H1 (cell line): ENCODE measurements at places on chromosomes 12 and 14.

DNA sequence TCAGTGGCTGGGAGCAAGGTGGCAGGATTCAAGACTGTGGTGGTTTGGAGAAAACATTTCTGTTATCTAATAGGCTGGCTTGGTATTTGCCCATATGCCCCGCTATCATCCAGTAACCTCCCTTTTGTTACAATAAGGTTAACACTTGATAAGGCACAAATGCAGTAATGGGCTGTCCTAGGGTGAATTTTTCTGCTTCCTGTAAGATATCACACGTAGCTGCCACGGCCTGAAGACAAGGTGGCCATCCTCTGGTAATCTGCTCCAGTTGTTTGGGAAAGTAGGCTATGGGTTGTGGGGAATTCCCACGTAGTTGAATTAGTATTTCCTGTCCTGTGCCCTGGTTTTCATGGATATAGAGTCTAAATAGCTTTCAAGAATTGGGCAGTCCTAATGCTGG lies 23.1 kb downstream of the ANG start:
- H3K27ac ChIP-seq = no peak overlapping the region
- H3K4me1 ChIP-seq = no peaks in the 10 kb centered on the region
- no peak for DNase-seq
- no peaks in the 10 kb centered on the region for H3K27me3 ChIP-seq
- H3K36me3 ChIP-seq = no peaks in the 10 kb centered on the region
- no peak overlapping the region for H3K4me3 ChIP-seq

DNA sequence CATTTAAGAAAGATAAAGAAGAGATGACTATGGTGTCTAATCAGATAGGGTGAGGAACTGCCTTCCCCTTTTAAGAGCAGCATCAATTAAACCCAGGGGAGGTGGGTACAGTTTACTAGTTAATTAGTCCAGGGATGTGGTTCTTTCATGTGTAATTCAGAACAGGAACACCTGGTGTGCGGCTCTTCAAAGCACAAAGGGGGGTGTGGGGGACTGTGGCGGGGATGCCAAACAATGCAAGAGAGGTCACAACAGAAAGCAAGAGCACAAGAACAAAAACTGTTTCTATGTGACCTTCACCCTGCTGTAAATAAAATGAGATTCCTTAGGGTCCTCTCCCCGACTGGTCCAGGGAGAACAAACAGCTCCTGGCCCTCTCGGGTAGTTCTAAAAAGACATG lies 183.9 kb upstream of the SOX5 start:
- H3K4me3 ChIP-seq = no peak overlapping the region
- H3K36me3 ChIP-seq = no peaks in the 10 kb centered on the region
- H3K4me1 ChIP-seq = peaks cover 4% of the 10 kb centered on the region
- peak; percentile 63 for DNase-seq
- no peaks in the 10 kb centered on the region for H3K27me3 ChIP-seq

DNA sequence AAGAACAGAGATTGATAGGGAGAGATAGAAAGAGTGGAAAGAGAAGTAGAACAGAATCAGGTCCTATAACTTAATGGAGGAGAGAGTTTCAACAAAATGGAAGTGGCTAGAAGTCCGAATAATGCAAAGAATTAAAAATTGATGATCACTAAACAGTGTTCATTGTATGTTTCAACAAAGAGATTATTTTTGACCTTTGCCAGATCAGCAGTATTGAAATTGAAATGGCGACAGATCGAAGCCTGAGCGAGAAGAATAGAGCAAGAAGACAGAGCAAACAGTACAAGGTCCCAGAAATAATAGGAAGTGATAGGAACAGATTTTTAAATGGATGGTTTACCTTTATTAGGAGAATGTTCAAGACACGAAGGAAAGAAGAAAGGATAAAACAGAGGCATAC lies 1012.8 kb upstream of the FBXO33 start:
- no peak overlapping the region for H3K4me3 ChIP-seq
- no peaks in the 10 kb centered on the region for H3K36me3 ChIP-seq
- H3K27ac ChIP-seq = no peak overlapping the region
- H3K4me1 ChIP-seq = no peaks in the 10 kb centered on the region
- DNase-seq = no peak
- H3K27me3 ChIP-seq = no peaks in the 10 kb centered on the region

DNA sequence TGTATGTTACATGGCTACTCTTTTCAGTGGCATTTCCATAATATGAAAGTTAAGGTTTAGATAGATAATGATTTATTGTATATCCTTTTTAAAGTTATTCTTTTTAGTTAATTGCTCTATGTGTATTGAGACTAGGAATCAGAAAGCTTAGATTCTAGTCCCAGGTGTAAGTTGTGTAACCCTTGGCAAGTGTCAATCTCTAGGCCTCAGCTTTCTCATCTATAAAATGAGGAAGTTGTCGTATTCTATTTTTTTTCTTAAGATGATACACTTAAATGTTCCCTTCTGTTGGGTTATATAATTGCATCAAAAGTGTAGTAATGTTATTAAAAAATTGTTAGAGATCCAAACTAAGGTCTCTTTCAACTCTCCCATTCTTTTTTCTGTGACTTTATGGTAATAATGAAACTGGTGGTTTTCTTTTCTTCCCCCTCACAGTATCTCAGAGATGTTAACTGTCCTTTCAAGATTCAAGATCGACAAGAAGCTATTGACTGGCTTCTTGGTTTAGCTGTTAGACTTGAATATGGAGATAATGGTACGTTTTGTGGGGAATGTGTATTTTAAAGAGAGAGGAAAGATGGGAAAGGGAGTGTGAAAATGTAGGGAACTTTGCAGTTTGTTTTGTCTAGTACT lies 4.1 kb downstream of the RTRAF start:
- no peak overlapping the region for H3K4me3 ChIP-seq
- no peak overlapping the region for H3K27ac ChIP-seq
- H3K27me3 ChIP-seq = no peaks in the 10 kb centered on the region
- H3K36me3 ChIP-seq = peaks cover 57% of the 10 kb centered on the region
- H3K4me1 ChIP-seq = no peaks in the 10 kb centered on the region; the same call in 1 of the 2 replicates
- no peak for DNase-seq

DNA sequence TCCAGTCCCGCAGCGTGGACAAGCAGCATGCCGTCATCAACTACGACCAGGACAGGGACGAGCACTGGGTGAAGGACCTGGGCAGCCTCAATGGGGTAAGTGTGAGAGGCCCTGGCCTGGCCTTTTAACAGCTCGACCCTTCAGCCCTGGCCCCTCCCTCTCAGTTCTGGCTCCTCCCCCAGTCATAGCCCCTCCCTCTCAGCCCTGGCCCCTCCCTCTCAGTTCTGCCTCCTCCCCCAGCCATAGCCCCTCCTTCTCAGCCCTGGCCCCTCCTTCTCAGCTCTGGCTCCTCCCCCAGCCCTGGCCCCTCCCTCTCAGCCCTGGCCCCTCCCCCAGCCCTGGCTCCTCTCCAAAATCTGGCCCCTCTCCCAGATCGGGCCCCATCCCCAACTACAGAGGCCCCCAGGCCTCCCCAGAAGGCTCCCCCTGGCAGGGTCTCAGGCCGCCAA lies 11.2 kb downstream of the CEP170B start:
- peaks cover 4% of the 10 kb centered on the region; the same call in 1 of the 2 replicates for H3K36me3 ChIP-seq
- H3K27me3 ChIP-seq = no peaks in the 10 kb centered on the region
- H3K4me1 ChIP-seq = peaks cover 25% of the 10 kb centered on the region
- DNase-seq = peak; percentile 92
- no peak overlapping the region for H3K4me3 ChIP-seq

DNA sequence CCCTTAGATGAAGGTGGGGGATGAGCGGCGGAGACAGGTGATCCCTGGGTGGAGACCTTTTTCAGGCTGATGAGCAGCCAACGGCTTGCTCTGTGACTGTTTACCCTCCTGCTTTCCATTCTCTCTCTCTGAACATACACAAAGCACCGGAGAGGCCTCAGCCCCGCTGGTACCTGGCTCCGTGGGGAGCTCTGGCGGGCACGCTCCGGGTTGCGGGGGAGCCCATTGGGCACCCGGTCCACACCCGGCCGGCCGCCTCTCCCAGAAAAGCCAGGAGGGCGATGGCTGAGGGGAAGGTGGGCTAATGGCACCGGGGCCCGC lies 545 bp downstream of the SMARCC2 start:
- H3K4me1 ChIP-seq = peaks cover 8% of the 10 kb centered on the region
- peak overlapping the region; percentile 76 for H3K27ac ChIP-seq
- no peak for DNase-seq
- H3K36me3 ChIP-seq = peaks cover 28% of the 10 kb centered on the region

- no peak overlapping the region for H3K4me3 ChIP-seq
- no peaks in the 10 kb centered on the region for H3K36me3 ChIP-seq
- no peak overlapping the region for H3K27ac ChIP-seq
- DNase-seq = no peak
- H3K27me3 ChIP-seq = no peaks in the 10 kb centered on the region
- H3K4me1 ChIP-seq = no peaks in the 10 kb centered on the region
These were observed 288.2 kb downstream of the PAWR start for GRCh38 chr12:79402606-79403005.

GRCh38 chr12:109115758-109116610 lies at the start of gene ACACB:
Gene ACACB (plus strand): TSS chr12:109116587. CDS start chr12:109139406, 22,819 bp downstream.
- no peak within 1 kb of the TSS for H3K27ac ChIP-seq
- no peak for DNase-seq
- no peak within 1 kb of the TSS for H3K4me3 ChIP-seq
- peaks cover 7% of the 10 kb centered on the region; the same call in 1 of the 2 replicates for H3K4me1 ChIP-seq
- H3K27me3 ChIP-seq = no peaks in the 10 kb centered on the region

DNA sequence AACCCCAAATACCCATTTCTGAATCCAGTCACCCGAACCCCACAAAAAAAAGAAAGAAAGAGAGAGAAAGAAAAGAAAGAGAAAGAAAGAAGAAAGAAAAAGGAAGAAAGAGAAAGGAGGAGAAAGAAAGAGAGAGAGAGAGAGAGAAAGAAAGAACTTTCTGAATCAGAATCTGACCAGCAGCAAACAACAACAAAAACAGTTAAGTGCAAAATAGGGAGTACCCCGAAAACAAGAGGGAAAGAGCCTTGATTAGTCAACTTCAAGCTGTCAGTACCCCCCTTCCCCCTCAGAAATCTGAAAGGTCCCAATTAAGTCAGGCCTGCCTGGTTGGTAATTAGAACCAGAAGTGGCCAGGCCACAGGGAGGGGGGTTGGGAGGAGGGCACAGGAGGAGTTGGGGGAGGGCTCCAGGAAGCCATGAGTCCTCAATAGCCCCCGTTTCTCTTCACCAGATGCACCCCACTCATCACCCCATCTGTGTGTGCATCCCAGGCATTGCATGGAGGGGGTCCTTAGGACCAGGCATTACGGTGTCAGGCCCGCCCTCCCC lies 9.8 kb downstream of the RARG start:
- no peak overlapping the region for H3K27ac ChIP-seq
- no peaks in the 10 kb centered on the region for H3K36me3 ChIP-seq
- H3K27me3 ChIP-seq = no peaks in the 10 kb centered on the region
- H3K4me1 ChIP-seq = peaks cover 31% of the 10 kb centered on the region
- H3K4me3 ChIP-seq = peak overlapping the region; percentile 97

GRCh38 chr14:64612021-64612380 lies 62.2 kb downstream of the PPP1R36 start:
- H3K4me1 ChIP-seq = no peaks in the 10 kb centered on the region; the same call in 1 of the 2 replicates
- no peak for DNase-seq
- no peaks in the 10 kb centered on the region for H3K27me3 ChIP-seq
- H3K36me3 ChIP-seq = no peaks in the 10 kb centered on the region

GRCh38 chr12:95767703-95768102 lies 22.9 kb downstream of the NTN4 start:
- H3K36me3 ChIP-seq = no peaks in the 10 kb centered on the region
- H3K4me3 ChIP-seq = no peak overlapping the region
- no peaks in the 10 kb centered on the region; the same call in 1 of the 2 replicates for H3K4me1 ChIP-seq
- no peaks in the 10 kb centered on the region for H3K27me3 ChIP-seq
- H3K27ac ChIP-seq = no peak overlapping the region

GRCh38 chr12:52236386-52237050 lies 3.5 kb downstream of the KRT7 start:
- peaks cover 38% of the 10 kb centered on the region for H3K27me3 ChIP-seq
- H3K4me3 ChIP-seq = no peak overlapping the region
- DNase-seq = no peak
- no peak overlapping the region for H3K27ac ChIP-seq

DNA sequence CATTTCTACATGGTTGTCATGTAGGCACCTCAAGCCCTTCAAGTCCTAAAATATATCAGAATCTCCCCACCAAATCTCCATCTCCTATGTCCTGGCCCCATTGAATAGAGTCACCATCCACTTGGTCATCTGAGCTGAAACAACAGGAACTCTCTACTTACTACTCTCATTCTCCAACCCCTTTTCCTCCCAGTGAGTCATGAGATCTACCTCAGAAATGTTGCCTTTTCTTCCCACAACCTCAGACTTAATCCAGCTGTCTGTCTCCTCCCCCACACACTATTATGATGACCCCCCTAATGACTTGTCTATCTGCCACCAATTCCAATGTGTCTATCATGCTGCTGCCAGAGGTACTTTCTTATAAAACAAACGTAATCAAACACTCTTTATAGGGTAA lies 72.3 kb upstream of the TMEM263 start:
- DNase-seq = no peak
- no peaks in the 10 kb centered on the region for H3K4me1 ChIP-seq
- H3K27ac ChIP-seq = no peak overlapping the region
- peaks cover 53% of the 10 kb centered on the region for H3K36me3 ChIP-seq
- H3K27me3 ChIP-seq = no peaks in the 10 kb centered on the region

DNA sequence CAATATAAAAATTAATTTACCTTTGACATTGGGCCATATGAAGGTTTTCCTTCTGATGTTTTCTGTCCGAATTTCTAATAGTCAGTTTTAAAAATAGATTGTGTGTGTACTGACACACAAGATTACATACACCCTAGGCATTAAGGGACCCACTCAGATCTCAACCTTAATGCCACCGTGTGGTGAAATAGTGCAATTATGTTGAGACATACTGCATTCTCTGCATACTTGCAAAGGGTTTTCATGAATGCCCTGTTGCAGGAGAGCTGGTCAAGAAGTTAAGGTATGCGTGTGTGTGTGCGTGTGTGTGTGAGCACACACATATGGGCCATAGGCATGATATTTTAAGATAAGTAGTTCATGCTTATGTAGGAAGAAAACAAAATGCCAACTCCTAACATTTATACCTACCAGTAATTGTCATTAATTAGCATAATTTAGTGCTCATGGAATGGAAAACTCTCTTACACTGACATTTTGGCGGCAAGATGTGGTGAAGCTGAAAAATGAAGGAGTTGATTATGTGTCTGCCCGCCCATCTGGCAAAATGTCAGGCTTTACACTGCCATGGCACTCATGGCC lies 58.8 kb downstream of the PIK3C2G start:
- H3K4me1 ChIP-seq = no peaks in the 10 kb centered on the region
- H3K27me3 ChIP-seq = no peaks in the 10 kb centered on the region
- H3K36me3 ChIP-seq = no peaks in the 10 kb centered on the region
- no peak overlapping the region for H3K4me3 ChIP-seq
- no peak for DNase-seq

GRCh38 chr12:51392556-51393237 lies 1.5 kb upstream of the GALNT6 start:
- H3K36me3 ChIP-seq = peaks cover 13% of the 10 kb centered on the region
- H3K4me3 ChIP-seq = peak overlapping the region; percentile 68; the same call in 1 of the 2 replicates
- peaks cover 8% of the 10 kb centered on the region for H3K4me1 ChIP-seq
- H3K27ac ChIP-seq = no peak overlapping the region

- H3K4me3 ChIP-seq = no peak overlapping the region
- no peaks in the 10 kb centered on the region for H3K4me1 ChIP-seq
- H3K27ac ChIP-seq = no peak overlapping the region
- DNase-seq = no peak
- H3K36me3 ChIP-seq = no peaks in the 10 kb centered on the region
- H3K27me3 ChIP-seq = no peaks in the 10 kb centered on the region
These were observed 198.0 kb downstream of the CRADD start for GRCh38 chr12:93875157-93875556.
